ENCODE measurements at places on chromosomes 16 and 17.

GRCh38 chr17:8964801-8965393, 610 bp downstream of the PIK3R5 start:
- DNase-seq: no peak

DNA sequence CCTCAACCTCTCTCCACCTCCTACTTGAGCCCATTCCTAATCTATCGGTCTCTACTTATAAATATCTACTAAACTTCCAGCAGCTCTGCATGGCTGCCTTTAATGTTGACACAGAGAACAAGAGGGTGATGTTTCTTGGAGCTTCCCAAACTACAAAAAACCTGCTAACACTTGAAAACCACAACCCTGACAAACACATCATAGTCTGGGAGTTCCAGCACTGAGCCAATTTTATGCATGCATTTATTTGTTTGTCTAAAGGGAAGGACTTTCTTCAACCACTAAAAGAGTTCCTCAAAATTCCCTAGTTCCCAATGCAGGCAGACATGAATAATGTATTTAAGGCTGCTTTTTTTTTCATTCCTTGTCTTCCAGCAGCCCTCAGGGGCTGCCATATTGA, 331.8 kb upstream of the XYLT1 start:
- DNase-seq: no peak

DNA sequence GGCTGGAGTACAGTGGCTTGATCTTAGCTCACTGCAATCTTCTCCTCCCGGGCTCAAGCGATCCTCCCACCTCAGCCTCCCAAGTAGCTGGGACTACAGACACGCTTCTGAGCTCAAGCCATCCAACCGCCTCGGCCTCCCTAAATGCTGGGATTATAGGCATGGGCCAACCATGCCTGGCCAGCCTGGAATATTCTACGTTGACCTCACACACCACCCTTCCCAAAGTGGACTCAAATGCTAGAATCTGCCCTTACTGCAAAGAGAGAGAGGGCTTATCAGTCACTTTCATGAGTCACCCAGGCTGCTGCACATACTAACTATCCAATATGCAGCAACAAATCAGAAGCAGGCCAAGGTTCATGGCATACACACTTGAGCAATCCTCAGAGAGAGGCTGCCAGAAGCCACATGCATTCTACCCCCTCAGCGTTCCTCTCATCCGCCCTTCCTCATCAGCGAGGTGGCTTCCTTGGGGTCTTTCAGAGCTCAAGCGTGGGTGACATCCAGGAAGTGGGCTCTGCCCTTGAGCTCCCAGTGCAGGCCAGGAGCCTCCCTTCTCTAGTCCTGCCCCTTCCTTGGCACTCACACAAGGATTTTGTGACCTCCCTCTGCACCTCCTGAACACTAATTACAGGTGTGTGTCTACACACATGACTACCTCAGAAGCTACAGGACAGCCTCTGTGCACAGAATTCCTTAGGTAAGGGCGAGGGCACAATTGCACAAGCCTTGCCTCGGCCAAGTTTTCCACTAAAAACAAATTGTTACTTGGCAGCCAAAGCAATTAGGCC, 24.8 kb upstream of the SIAH1 start:
- DNase-seq: peak; percentile 70

DNA sequence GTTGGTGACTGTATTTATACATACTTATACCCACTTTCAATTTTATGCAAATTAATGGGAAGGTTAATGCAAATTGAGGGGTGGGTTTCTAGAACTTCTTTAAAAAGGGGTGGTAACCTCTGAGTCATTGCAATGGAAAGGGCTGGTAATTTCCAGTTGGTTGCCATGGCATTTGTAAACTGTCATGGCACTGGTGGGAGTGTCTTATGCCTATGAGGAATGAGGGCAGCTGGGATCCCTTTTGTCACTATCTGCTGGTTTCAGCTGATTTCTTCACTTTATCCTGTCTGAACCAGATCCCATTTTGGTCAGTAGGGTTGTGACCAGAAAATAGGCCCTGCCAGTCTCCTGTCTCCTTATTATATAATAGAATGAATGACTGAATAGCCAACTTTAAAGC, 1006.7 kb upstream of the GOT2 start:
- no peak for DNase-seq

GRCh38 chr17:34423978-34424813, 61.2 kb upstream of the CCL1 start:
- DNase-seq: no peak

GRCh38 chr16:9053006-9053601, 38.3 kb upstream of the HAPSTR1 start:
- peak; percentile 79 for DNase-seq

DNA sequence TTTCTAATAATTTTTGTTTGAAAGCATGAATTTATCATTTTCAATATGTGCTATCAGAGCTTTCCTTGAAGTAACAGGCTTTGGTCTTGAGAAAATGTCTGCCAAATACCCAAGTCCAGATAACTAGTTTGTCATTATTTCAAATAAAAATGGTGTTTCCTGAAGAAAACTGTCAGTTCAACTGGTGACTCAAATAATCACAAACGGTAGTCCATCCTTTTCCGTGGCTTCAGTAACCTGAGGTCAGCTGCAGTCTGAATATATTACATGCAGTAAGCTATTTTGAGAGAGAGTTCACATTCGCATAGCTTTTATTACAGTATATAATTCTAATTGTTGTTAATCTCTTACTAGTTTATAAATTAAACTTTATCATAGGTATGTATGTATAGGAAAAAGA, 9.3 kb downstream of the SAP30BP start:
- DNase-seq: no peak

DNA sequence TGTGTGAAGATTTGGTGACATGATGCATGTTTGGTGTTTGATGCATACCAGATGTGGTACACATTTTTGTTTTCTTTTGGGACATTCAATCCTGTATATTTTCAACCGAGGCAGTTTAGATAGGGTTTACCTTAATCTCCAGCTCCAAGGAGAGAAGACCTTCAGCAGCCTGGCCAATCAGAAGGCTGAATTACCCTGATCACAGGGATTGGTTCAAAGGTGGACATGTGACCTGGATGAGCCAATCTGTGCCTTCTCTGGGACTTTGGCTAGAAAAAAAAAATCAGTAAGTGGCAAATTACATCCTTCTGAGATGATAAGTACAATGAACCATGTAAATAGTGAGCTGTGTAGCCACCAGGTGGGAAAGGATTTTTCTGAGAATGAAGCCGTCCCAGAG, 205.1 kb downstream of the SHISA9 start:
- DNase-seq: no peak

- DNase-seq: no peak
Measured at GRCh38 chr16:84390131-84390785, 21.9 kb downstream of the ATP2C2 start.

- no peak for DNase-seq
Measured at GRCh38 chr17:2191785-2192184, 111.8 kb downstream of the SMG6 start.

- DNase-seq: peak; percentile 58
Measured at GRCh38 chr16:88569614-88569984, 604 bp upstream of the ZC3H18 start.

GRCh38 chr16:66263168-66263972, 103.1 kb upstream of the CDH5 start:
- DNase-seq: no peak

GRCh38 chr17:76542566-76542971, 2.7 kb downstream of the PRCD start:
- no peak for DNase-seq

DNA sequence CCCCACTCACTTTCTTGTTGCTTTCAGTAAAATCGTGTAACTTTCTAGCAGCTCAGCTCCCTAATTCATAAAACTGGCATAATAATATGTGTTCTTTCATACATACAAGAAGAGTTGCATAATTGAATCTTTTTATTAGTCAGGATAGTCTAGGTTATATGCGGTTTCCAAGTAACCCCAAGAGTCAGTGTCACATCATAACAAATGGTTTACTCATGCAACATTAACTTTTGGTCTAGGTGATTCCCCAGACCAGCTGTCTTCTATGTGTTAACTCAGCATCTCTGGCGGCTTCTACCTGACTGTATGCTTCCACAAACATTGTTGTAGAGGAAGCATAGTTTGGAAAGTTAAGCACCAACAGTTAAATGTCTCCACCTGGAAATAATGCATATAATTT, 1000.4 kb downstream of the CDH11 start:
- DNase-seq: no peak

DNA sequence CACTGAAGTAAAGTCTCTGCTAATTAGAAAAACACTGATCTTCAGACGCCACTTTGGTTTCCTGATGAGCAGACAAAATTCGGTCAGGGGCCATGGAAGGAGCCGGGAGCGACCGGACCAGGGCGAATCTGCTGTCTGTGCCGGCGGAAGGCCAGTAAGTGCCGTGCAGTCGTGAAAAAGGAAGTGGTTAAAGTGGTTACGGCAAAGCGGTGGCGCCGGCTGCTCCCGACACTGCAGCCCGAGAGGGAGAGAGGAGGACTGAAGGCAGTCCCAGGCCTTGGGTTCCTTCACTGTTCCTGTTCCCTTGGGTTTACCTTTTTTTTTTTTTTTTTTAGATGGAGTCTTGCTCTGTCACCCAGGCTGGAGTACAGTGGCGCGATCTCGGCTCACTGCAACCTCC, 17.3 kb upstream of the HEXD start:
- DNase-seq: no peak

Data from HuH-7 (cell line).